ENCODE measurements at places on chromosomes 3 and 15. TPM values are rescaled to one million over a fixed set of nuclear protein-coding genes. Genes with fewer than 3 reads are reported as not detected.

The DGKG gene
- total RNA-seq = 1.7 TPM

The RGMA gene
- 16.5 TPM for total RNA-seq

DNA sequence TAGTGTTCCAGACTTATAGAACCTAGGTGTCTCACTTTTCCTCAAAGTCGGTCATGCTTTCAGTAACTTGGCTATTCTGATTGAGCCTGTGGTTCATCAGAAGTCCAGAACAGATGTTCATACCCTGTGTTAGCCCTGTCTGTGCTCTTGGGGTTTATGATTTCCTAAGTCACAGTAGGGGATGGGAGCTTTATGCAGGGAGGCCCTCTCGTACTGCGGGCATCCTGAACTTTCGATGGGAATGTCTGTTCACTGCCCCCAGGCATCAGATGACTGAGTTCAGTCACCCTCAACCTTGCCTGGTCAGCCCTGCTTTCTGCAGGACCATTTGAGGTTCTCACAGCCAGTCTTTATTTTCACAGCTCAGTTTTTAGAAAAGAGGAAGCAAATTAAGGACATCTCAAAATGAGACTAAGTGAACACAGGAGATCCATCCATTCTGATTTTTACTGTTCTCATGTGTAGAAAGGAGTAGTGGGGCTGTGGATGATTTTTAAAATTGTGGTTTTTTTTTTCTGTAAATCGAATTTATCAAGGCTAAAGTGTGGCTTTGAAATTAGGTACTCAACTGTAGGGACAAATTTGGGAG is 71.3 kb downstream of the CMTM8 start:
- DNase-seq = no peak

- no peak for DNase-seq
Observed at GRCh38 chr3:140148824-140149390, 213.9 kb downstream of the CLSTN2 start.

DNA sequence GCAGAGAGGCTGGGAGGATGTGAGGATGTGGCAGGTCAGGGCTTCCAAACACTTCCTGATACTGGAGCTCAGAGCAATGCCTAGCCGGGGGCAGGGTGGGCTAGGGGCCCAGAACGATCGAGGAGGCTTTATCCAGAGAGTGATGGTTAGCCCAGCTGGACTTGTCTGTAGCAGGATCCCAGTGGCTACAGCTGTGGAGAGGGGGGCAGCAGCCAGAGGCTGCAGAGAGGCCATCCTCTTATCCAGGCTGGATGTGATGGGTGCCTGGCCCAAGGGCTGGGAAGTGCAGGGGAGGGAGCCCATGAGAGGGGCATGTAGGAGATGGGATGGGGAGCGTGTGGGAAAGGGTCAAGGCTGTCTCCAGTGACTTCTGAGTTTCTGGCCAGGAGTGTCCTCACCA is 4.6 kb downstream of the PARP3 start:
- no peak for DNase-seq

GRCh38 chr3:65876028-65876420 is 162.7 kb downstream of the MAGI1 start:
- DNase-seq = no peak

- DNase-seq = no peak
Observed at GRCh38 chr15:80586161-80586560, 108.9 kb upstream of the ABHD17C start.

- no peak for DNase-seq
Observed at GRCh38 chr3:138873471-138874278, 38.9 kb upstream of the PIK3CB start.
